ENCODE measurements at places on chromosomes 6 and 20. TPM values are rescaled to one million over a fixed set of nuclear protein-coding genes. Genes with fewer than 3 reads are reported as not detected.

ADAT2 gene
- total RNA-seq: 1.4 TPM

LATS1 gene
- 9.1 TPM for total RNA-seq

- peak; percentile 47 for DNase-seq
Observed at GRCh38 chr6:107318100-107318736, 141.1 kb downstream of the PDSS2 start.

DNA sequence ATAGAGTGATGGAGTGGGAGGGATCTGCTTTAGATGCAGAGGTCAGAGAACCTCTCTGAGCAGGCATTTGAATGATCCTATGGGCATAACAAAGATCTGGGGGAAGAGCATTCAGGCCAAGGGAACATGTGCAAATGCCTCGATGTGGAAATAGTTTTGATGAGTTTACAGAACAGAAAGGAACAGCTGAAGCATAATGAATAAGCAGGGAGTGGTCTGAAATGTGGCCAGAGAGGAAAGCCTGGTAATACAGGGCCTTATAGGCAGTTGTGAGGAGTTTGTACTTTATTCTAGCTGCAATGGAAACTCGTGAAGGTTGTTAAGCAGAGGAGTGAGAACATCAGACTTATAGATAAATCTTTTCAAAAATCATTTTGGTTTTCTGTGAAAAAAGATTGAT, 33.0 kb upstream of the ME1 start:
- DNase-seq: no peak

IL17A gene
- total RNA-seq: not detected

GRCh38 chr6:100761841-100762240, 119.3 kb downstream of the ASCC3 start:
- DNase-seq: no peak

GRCh38 chr6:105810105-105810921, 275.8 kb upstream of the PRDM1 start:
- no peak for DNase-seq

DNA sequence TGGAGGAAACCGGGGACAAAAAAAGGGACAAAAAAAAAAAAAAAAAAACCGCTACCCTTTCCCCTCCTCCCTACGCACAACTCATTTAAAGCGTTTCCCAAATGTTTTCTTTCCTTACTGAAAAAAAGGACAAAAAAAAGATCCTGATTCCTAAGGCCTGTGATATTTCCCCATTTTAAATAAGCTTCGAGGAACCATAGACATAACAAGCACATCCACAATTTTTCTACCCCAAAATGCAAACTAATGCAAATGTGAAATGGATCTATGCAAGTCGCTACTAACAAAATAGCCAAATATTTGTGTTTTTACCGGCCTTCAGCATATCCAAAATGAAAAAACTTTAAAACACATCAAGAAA, 1.4 kb upstream of the ZNF217 start:
- DNase-seq: no peak

DNA sequence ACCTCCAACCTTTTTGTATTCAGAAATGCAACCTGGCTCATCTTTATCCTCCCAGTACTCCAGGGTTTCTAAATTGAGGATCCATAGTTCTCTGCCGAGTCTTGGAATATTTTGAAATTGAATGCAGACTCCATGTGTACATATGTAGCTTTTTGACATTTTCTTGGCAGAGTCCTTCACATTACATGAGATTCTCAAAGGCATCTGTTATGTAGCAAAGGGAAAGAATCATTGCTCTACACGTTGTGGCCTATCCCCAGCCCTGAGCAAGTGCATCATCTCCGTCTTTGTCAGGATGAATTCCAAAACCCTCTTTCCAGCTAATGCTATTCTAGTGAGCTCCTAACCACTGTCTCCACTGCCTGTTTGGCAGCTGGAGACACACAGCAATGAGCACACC, 742.9 kb downstream of the DHX35 start:
- no peak for DNase-seq

- DNase-seq: no peak
Observed at GRCh38 chr6:105111871-105112270, 67.9 kb downstream of the POPDC3 start.

GRCh38 chr6:14673201-14673600, 555.6 kb downstream of the CD83 start:
- no peak for DNase-seq

DNA sequence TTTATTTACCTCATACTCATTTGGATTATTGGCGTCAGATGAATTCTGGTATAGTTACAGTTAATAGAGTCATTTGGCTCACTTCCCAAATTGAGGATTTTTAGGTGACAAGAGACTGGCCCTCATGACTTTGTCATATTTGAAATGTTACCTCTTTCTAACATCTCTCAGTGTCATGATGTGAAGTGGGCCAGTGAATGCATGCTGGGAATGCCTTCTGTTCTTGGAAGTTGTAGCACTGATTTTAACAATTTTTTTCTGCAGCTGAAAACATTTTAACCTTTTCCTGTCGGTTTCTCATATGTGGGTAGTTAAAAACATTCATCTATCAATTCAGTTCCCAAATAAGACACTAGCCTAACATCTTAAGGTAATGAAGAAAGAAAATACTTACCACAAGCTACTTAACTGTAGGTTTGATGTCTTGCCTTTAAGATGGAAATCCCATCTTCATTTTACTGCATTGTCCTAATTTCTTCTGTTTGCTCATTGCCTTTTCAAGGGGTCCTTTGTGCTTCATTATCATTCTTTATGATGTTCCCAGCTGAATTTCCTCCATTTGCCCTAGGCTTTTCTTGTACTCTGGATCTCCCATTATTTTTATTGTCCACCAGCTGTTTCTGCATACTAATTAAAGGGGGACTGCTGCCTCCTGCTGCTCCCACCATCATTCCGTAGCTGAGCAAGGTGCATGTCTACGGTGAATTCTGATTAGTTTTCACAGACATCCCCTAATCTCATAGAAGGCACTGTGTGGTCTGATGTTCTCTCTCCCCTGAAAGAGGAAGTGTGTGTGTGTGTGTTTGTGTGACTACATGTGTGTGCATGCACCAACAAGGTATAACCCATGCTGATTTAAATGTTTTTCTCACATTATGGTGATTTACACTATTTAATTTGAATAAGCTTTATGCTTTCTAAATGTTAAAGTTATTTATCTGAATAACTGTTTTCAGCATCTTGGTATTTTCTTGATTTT, 109.5 kb downstream of the B3GAT2 start:
- DNase-seq: no peak

GRCh38 chr6:7588506-7588905, 1.5 kb upstream of the SNRNP48 start:
- DNase-seq: no peak

DNA sequence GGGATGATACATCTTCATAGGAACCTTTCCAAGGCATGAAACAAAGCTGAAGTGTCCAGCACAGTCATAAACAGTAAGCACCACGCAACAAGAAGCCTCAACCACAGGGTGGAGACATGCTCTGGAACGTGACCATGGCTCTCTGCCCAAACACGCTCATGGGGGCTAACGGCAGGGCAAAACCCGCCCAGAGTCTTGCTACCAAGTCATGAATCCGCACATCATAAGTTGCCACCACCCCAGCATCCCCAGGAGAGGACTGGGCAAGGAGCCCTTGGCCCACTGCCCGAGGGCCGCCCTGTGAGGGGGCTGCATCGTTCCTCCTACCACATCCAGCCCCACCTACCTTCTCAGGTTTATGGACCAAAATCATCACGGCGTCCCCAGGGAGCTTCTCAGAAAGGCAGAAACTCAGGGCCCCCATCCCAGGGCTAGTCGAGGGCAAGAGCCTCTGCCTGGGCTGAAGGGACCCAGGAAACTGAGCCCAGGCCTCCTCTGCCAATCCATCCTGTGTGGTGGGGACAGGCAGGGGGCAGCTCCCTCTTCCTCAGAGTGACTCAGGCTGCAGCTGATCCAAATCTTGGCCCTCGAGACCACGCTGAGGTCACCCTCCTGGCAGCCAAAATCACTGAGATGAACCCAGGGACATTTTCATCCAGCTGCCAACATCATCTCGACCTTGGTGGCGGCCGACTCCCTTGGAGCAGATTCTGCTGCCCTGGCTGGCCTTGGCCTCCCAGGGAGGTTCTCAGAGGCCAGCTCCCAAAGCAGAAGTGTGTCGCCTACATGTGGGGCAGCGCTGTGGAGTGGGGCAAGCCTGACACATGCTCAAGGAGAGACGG, 42.6 kb downstream of the BMP7 start:
- DNase-seq: peak; percentile 69

DNA sequence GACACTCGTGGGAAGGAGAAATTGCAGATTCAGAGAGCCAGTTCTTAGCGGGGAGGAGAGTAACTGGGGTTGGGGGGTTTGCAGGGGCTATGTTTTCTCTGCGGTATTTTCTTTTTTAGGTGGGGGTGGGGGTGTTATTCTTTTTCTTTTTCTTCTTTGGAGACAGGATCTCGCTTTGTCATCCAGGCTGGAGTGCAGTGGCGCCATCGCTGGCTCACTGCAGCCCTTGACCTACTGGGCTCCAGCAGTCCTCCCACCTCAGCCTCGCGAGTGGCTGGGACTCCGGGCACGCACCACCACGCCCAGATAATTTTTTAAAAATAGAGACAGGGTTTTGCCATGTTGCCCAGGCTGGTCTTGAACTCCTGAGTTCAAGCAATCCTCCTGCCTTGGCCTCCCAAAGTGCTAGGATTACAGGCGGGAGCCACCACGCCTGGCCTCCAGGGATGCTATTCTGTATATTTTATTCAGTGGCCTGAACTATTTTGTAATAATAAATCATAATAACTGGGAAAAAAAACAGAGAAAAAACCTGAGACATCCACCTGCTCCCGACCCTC, 57.3 kb downstream of the UBE2V1 start:
- no peak for DNase-seq

GRCh38 chr6:32167154-32167760, 2.9 kb downstream of the EGFL8 start:
- no peak for DNase-seq

MAK gene
- not detected for total RNA-seq

NR2E1 gene
- total RNA-seq: not detected

MOXD1 gene
- total RNA-seq: 2.2 TPM

DNA sequence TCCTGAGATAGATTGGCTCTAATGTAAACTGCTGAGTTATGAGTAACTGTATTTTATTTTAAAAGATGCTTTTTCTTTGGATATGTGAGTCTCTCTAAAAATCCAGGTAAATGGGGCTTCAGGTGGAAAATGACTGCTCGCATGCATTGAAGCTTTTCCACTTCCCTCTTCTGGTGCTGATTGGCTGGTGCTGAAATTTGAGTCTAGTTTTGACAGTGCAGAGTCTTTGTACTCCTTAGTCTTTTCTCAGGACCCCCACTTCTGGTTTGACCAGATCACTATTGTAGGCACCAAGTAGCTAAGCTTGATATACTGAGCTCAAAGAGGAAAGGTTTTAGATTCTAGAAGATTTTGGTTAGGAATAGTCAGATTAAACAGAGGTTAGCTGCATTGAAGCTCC, 60.7 kb upstream of the TULP4 start:
- DNase-seq: no peak

DNA sequence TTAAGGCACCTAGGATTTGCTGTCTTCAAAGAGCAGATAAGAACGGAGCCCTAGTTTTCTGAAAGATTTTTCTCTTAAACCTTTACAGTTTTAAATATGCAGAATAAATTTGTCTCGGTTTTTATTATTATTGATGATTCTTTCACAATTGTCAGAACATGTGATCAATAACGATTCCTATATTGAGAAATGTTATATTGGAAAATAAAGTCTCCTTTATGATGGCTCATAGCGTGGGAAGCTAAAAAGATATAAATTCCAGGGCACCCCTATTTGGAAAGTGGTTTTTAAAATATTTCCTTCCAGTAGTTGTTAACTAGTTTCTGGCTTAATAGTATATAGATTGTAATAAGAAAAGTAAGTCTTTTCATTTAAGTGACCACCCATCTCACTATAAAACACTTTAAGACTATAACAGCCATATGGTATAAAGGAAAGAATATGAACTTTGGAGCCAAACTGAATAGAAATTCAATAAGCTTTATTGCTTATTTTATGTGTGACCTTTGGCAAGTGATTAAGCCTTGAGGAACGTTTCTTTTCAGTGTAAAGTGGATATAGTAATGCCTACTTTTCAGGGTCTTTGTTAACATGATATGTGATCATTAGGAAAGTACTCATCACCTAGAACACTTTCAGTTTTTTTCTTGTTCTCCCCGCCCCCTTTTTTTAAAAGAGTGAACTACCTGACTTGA, 369.6 kb downstream of the LAMA2 start:
- no peak for DNase-seq

DNA sequence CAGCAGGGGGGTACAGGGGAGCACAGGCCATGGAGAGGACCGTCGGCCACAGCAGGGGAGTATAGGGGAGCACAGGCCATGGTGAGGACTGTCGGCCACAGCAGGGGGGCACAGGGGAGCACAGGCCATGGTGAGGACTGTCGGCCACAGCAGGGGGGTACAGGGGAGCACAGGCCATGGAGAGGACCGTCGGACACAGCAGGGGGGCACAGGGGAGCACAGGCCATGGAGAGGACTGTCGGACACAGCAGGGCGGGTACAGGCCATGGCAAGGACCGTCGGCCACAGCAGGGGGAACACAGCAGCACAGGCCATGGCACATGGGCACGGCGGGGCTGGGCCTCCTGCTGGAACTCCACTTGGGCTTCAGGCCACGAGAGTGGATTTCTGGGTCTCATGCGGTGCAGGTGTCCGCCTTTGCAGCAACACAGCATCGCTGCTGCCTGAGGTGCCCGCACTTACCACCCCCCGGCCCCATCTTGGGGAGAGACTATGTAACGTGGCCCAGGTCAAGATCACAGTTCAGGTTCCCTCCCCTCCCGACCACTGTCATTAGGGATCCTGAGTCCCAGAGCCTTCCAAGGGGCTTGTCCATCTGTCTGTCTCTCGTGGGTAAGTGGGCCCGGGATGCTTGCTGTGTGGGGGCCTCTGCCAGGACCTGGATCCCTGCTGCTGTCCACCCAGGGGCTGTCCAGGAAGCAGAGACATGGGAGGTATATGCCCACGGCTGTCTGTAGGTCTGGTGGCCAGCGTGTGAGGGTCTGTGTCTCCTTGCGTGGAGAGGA, 2.5 kb downstream of the NPBWR2 start:
- DNase-seq: peak; percentile 17

- DNase-seq: no peak
Observed at GRCh38 chr20:7463290-7463689, 477.0 kb downstream of the HAO1 start.

- no peak for DNase-seq
Observed at GRCh38 chr6:57182017-57182432, 9.9 kb downstream of the BAG2 start.

DNA sequence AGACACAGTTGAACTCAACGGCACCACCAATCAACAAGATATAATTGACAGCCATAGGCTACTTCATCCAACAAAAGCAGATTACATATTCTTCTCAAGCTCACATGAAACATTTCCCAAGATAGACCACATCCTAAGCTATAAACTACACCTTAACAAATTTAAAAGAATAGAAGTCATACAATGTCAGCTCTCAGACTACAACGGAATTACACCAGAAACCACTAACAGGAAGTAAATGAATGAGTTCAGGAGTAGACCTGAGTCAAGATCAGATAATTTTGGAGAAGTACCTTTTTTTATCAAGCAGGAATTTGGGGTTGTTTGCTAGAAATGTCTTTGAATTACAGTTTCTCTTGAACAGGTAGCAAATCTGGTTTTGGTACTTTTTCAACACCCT, 237.8 kb downstream of the TBX18 start:
- no peak for DNase-seq

SLC22A3 gene
- total RNA-seq: 1.2 TPM

Measured in Right ventricle myocardium superior (tissue), 1 donor.